ENCODE measurements at places on chromosomes 2 and 18. TPM values are rescaled to one million over a fixed set of nuclear protein-coding genes. Genes with fewer than 3 reads are reported as not detected.

- H3K4me3 ChIP-seq = no peak overlapping the region
- peaks cover 5% of the 10 kb centered on the region for H3K36me3 ChIP-seq
- no peaks in the 10 kb centered on the region for H3K4me1 ChIP-seq
- no peaks in the 10 kb centered on the region for H3K27me3 ChIP-seq
- DNase-seq = no peak
These were observed 45.0 kb downstream of the MTA3 start for GRCh38 chr2:42613281-42614064.

DNA sequence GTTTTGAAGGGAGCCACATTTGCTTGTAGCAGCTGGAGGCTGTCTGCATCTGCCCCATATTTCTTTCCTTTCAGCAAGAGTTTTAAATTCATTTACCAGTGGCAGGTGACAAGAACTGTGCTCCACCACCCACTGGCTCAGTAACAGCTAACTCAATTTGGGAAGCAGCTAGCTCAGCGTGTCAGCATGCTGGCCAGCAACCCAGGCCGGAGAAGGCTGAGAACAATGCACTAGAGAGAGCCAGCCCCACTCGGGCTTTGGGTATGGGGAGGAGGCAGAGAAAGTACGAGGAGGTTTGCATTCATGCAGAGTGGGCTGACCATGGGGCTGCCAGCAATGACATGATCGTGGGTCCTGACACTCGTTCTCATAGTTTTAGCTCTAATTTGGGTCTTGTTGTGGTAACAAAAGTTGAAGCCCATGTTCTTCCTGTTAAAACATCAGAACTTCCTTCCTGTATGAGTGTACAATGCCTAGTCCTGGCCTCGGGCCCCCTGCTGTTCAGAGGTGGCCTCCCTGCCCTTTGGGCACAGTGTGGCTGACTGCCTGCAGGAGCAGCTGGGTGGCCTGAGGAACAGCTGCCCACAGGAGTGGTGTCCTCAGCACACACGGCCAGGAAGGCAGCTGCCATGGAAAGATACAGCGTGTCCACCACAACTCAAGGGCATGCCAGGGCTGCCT lies 23.0 kb downstream of the CDC42EP3 start:
- peak; percentile 89 for DNase-seq
- no peaks in the 10 kb centered on the region for H3K27me3 ChIP-seq
- peaks cover 100% of the 10 kb centered on the region for H3K4me1 ChIP-seq
- peaks cover 46% of the 10 kb centered on the region for H3K36me3 ChIP-seq

The STPG4 gene
- 0.24 TPM for polyA plus RNA-seq

The ITM2C gene
- polyA plus RNA-seq = 1.9 TPM

The ABHD1 gene
- 0.08 TPM for polyA plus RNA-seq

The FSIP2 gene
- polyA plus RNA-seq = not detected

The KLHL41 gene
- polyA plus RNA-seq = not detected

Data from CD14-positive monocyte (primary cell).